ENCODE measurements at places on chromosomes 2 and 18. TPM values are rescaled to one million over a fixed set of nuclear protein-coding genes. Genes with fewer than 3 reads are reported as not detected.
A peak's percentile ranks its signal among the peaks of the same experiment; 100 is the strongest.

Gene FAM110C
- 13.2 TPM for total RNA-seq

Gene FOXD4L1
- total RNA-seq, result not detected

Gene RNU2-63P
- total RNA-seq, result 6.6 TPM

DNA sequence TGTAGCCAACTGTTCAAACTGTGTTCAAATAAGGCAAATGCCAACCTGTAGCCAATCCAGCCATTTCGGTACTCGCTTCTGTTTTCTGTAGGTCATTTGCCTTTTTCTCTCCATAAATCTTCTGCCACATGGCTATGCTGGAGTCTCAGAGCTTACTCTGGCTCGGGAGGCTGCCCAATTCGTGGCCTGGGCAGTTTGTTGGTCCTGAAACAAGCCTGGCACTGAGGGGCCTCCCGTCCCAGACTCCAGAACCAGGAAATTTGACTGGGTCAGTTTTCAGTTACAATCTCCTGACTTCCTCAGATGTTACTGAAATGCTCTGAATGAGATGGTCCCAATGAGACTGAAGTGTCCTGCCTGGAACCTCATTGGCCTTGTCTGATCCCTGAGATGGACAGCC lies 120.8 kb upstream of the NPAS2 start:
- peak; percentile 20 for DNase-seq

DNA sequence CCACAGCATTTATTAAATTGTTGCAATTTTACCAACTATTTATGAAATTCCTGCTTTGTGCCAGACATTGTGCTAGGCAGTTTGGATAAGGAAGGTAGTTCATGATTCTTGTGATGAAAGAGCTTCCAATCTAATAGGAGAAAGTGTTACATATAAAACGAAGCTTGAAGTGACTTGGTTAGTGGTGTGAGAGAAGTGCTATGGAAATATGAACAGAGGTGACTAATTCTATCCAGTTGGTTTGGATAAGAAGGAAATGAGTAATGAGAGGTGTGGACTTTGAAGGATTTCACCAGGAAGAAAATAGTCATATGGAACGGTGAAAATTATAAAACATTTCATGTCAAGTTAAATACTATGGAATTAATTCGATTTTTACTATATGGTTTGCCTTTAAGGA lies 48.6 kb downstream of the EML6 start:
- DNase-seq, result no peak

GRCh38 chr2:84855731-84856130 lies 25.2 kb downstream of the TRABD2A start:
- peak; percentile 60 for DNase-seq

DNA sequence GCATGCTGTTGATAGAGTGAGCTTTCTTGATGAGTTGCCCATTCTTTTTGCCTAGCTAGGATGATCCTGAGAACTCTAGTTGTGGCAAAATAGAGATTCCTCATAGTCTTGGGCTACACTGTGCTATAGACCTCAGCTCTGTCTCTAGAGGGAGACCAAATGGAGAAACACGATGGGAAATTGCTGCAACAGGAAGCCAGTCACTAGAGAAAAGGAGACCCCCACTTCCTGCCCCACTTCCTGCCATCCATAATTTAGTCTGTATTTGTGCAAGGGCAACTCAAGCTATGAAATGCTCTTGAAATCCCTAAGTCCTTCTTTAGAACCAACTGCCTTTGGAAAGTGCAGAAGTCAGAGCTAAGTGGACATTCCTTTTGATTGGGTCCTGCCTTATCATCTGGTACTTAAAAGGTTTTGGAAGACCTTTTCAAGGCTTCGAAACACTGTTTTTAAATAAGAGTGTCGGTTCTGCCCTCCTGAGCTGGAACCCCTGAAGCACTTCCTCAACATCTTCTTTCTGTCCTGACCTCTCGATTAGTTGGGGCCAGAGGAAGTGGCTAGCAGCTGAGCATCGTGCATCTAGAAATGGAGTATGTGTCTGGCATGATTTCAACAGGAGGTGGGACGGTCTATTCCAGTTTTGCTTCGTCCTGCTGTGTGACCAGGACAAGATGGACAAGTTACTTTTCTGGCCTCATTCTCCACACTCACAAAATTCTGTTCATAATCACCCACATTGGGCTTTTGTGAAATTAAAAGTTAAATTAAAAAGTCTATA lies 8.6 kb upstream of the KCNE4 start:
- no peak for DNase-seq

DNA sequence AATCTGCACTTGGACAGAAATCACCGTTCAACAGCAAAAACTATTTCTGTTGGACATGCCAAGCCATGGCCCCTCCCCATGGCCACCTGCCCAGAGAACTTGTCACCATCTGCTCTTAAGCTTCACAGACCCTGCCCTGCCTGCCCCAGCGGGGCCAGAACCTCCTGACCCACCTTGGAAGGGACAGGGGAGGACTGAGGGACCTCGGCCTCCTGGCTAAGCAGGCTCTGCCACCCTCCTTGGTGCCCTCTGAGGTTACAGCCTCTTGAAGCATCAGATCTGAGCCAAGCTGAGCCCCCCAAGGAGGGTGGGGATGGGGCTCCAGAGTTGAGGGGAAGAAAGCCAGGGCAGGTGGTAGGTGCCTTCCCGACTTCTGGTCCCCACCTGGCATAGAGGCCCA lies 6.5 kb downstream of the TEX261 start:
- no peak for DNase-seq

DNA sequence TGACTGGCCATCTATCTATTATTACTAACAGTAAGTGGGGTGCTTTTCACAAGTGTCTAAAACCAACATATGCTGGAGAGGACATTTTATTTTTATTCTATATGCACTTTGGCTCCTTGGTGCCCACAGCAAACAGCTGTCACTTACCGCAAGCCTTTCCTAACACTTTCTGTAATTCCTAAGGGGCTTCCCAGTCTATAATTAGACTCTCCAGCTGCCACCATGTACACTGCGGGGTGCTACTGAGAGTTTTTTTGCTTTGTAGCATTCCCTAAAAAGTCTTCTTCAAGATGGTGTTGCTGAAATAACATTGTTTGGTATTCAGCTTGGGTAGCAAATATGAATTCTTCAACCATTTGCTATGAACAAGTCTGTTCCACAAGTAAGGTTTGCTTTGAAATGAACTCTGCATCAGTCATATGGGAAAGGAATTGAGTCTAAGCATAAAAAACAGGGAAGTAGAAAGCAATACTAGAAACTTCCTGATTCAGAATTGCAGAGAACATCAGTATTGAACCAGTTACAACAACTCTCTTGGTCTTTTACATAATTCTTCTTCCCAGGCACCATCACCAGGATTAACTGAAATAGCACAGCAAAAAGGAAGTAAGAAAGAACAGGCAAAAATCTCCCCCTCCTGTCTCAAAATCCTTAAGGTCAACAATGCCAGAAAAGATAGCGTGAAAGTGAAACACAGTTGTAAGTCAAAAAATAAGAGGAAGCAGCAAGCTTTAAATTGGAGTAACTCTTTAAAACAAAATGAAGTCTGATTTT lies 28.6 kb downstream of the EPB41L3 start:
- no peak for DNase-seq

DNA sequence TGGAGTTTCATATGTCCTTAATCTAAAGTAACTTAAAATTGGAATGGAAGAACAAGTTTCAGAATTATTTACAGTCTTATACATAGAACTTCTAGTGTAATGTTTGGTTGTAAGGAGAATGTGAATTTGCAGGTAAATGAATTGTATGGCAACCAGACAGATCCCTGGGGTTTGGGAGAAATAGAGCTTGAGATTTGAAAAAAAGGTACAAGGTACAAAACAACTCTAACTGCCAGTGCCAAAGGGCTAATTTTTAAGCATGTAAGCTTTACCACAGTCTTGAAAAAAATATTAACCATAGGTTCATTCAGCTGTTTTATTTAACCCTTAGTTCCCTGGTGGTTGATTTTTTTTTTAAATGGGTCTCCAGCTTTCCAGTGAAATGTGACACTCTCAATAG lies 103.3 kb downstream of the ICA1L start:
- no peak for DNase-seq

GRCh38 chr18:1048032-1048431 lies 143.4 kb downstream of the ADCYAP1 start:
- DNase-seq, result no peak

- no peak for DNase-seq
These were observed 64.7 kb downstream of the COL4A4 start for GRCh38 chr2:227099340-227099739.

- DNase-seq, result no peak
These were observed 35.0 kb downstream of the WDSUB1 start for GRCh38 chr2:159251296-159252173.

GRCh38 chr2:108436976-108437375 lies 12.0 kb upstream of the GCC2 start:
- DNase-seq, result no peak

- DNase-seq, result no peak
These were observed 43.1 kb upstream of the HDAC4 start for GRCh38 chr2:239443666-239444567.

GRCh38 chr2:159187106-159187505 lies 99.4 kb downstream of the WDSUB1 start:
- no peak for DNase-seq

DNA sequence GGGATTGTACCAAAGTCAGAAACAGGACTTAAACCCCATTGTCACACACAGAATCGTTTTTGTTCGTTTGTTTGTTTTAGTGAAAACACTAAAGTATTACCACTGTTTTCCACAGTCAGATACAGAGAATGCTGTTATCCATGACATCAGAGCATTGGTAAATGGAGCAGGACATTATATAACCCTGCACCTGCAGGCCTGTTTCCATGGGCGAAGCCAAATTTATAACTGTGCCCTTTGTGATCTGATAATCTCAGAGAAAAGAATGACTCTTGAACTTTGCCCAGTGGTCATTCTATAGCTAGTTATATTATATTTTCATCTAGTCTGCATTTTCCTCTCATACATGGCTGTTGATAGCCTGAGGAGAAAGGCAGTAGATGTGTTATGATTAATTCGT lies 217.6 kb downstream of the TMEM182 start:
- no peak for DNase-seq

GRCh38 chr2:24613154-24613814 lies 122.2 kb downstream of the NCOA1 start:
- DNase-seq, result peak; percentile 61

DNA sequence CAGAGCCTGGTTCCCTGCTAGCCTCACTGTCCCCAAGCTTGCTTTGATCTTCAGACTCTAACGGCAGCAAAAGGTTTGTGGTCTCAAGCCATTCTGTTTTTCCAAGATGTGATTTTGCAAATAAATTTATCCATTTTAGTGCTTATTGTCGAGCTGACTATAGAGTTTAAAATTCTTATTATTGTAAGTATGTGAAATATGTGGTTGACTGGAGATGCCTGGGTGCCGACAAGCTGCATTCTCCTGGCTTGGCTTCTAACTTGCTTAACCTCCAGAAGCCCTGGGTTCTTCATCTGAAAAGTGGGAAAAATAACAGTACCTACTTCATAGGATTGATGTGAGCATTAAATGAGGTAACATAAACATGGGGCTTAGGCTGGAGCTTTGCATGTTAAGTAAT lies 9.9 kb upstream of the EDAR start:
- DNase-seq, result no peak

- no peak for DNase-seq
These were observed 4.3 kb downstream of the ITPRID2 start for GRCh38 chr2:181895818-181896217.
